ENCODE measurements at places on chromosomes 7 and 10. TPM values are rescaled to one million over a fixed set of nuclear protein-coding genes. Genes with fewer than 3 reads are reported as not detected.

The RNF32 gene
- 0.23 TPM for total RNA-seq

The BTBD16 gene
- not detected for total RNA-seq

The ANKRD26 gene
- total RNA-seq: 7.0 TPM

The NKX1-2 gene
- not detected for total RNA-seq

The EN2 gene
- under 0.01 TPM for total RNA-seq

The TMEM229A gene
- total RNA-seq: 0.23 TPM

The PGAM1 gene
- 227 TPM for total RNA-seq

The IFIT1B gene
- total RNA-seq: not detected

The PRTFDC1 gene
- 12.6 TPM for total RNA-seq

The ZNF716 gene
- not detected for total RNA-seq

The CCDC146 gene
- 0.75 TPM for total RNA-seq

The METTL27 gene
- 1.1 TPM for total RNA-seq

The AKR1C8 gene
- not detected for total RNA-seq

The CYP3A4 gene
- total RNA-seq: not detected

The CCL26 gene
- 1.4 TPM for total RNA-seq

The ACTL6B gene
- not detected for total RNA-seq

The HPS6 gene
- 25.9 TPM for total RNA-seq

The PYROXD2 gene
- 16.7 TPM for total RNA-seq
